ENCODE measurements at places on chromosomes 1 and 21.

DNA sequence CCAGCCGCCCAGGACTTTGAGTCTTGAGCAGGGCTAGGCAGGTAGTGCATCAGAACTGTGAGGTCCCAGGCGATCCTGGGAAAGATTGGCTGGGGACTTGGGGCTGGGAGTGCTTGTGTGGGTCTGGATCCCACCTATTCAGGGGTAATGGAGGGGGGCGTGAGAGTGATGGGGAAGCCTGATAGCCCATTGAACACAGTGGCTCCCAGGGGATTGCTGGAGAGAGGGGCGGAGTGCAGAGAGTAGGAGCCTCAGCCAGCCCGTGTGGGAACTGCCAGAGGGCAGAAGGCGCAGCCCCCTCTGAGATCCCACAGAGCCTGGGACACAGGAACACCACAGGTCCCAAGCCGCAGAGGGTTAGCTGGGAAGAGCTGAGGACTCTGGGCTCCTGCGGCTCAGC, 19.3 kb upstream of the PDZK1IP1 start:
- H3K4me1 ChIP-seq: no peaks in the 10 kb centered on the region
- DNase-seq: no peak
- H3K4me3 ChIP-seq: no peak overlapping the region
- no peak overlapping the region for H3K27ac ChIP-seq
- no peaks in the 10 kb centered on the region for H3K27me3 ChIP-seq

DNA sequence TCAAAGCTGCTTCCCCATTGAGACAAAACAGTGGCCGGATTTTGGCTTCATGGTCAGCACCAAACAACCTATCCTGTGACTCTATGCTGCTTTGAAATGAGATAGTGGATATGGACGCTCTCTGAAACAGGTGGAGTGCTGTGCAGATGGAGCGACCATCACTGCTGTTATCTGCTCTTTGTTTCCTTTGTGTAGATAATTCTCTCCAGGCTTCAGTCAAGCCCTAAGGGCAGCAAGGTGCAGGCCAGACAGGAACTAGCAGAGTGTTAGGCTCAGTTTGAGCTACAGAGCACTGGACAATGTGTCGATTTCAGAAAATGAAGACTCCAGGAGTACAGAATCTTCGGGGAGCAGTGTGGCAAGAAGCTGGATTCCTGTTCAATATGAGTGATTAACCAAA, 4.8 kb upstream of the IRF6 start:
- H3K27me3 ChIP-seq: no peaks in the 10 kb centered on the region
- no peaks in the 10 kb centered on the region for H3K36me3 ChIP-seq
- no peaks in the 10 kb centered on the region for H3K4me1 ChIP-seq
- H3K27ac ChIP-seq: no peak overlapping the region

DNA sequence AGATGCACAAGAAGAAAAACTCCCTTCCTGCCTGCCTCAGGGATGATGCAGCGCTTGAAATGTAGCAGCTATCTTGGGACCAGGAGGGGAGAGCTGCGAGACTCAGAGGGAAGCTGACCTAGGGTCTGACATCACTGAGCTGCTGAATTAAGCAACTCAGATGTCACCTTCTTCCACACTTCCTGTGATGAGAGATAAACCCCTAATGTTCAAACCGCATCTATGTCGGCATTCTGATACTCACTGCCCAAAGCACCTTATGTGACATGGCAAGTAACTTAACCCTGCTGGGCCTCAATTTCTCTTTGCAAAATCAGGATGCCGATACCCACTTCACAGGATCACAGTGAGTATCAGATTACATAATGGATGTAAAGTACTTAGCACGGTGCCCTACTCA, 9.1 kb upstream of the AK2 start:
- no peaks in the 10 kb centered on the region for H3K36me3 ChIP-seq
- no peaks in the 10 kb centered on the region for H3K27me3 ChIP-seq
- H3K4me1 ChIP-seq: no peaks in the 10 kb centered on the region
- H3K27ac ChIP-seq: no peak overlapping the region
- no peak for DNase-seq

DNA sequence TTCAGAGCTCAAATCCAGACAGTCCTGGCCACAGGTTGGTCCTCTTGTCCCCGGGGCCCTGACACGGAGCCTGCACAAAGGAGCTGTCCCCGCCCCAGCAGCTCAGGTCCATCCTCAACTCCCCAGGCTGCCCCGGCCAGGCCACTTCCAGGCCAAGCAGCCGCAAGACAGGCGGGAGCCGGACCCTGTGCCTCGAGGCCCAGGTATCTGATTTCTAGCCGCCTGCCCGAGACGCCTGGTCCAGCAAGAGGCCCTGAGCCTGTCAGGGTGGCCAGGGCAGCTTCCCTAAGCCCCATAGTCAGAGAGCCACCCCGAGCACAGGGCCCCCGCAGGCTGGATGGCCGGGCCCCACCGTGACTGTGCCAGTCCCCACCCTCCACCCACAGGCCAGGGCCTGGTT, 165.3 kb downstream of the PRDM16 start:
- no peak for DNase-seq
- H3K4me1 ChIP-seq: no peaks in the 10 kb centered on the region
- no peaks in the 10 kb centered on the region for H3K27me3 ChIP-seq
- no peak overlapping the region for H3K4me3 ChIP-seq
- no peak overlapping the region for H3K27ac ChIP-seq

GRCh38 chr1:87506147-87506546, 177.5 kb downstream of the LMO4 start:
- no peaks in the 10 kb centered on the region for H3K4me1 ChIP-seq
- no peak overlapping the region for H3K27ac ChIP-seq
- no peaks in the 10 kb centered on the region for H3K36me3 ChIP-seq
- H3K27me3 ChIP-seq: no peaks in the 10 kb centered on the region
- no peak overlapping the region for H3K4me3 ChIP-seq
- no peak for DNase-seq

DNA sequence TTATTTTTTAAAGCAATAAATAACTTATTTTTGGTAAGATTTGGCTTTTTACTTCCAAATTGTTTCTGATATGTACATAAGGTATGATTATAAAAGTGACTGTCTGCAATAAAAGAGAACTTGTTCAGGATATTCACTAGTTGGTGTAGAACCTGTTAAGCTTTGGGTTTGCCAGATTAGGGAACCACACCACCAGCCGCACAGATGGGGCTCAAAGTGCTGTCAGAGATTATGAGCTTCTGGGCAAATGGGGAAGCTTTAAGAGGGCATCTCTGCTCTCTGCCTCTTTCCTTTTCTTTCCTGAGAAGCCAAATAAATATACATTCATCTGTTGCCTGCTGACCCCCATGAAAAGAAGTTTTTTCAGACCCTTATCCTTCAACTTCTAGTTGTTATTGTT, 25.4 kb downstream of the IVNS1ABP start:
- H3K4me3 ChIP-seq: no peak overlapping the region
- DNase-seq: no peak
- peaks cover 3% of the 10 kb centered on the region for H3K36me3 ChIP-seq
- no peaks in the 10 kb centered on the region for H3K27me3 ChIP-seq
- H3K4me1 ChIP-seq: no peaks in the 10 kb centered on the region

- H3K36me3 ChIP-seq: no peaks in the 10 kb centered on the region
- H3K4me1 ChIP-seq: no peaks in the 10 kb centered on the region
- no peak overlapping the region for H3K4me3 ChIP-seq
- no peak for DNase-seq
- no peaks in the 10 kb centered on the region for H3K27me3 ChIP-seq
Observed at GRCh38 chr1:37391211-37392011, 83.0 kb upstream of the ZC3H12A start.

- no peak overlapping the region for H3K4me3 ChIP-seq
- no peaks in the 10 kb centered on the region for H3K36me3 ChIP-seq
- H3K27ac ChIP-seq: no peak overlapping the region
- DNase-seq: no peak
Observed at GRCh38 chr1:204931768-204932572, 61.3 kb downstream of the NFASC start.

DNA sequence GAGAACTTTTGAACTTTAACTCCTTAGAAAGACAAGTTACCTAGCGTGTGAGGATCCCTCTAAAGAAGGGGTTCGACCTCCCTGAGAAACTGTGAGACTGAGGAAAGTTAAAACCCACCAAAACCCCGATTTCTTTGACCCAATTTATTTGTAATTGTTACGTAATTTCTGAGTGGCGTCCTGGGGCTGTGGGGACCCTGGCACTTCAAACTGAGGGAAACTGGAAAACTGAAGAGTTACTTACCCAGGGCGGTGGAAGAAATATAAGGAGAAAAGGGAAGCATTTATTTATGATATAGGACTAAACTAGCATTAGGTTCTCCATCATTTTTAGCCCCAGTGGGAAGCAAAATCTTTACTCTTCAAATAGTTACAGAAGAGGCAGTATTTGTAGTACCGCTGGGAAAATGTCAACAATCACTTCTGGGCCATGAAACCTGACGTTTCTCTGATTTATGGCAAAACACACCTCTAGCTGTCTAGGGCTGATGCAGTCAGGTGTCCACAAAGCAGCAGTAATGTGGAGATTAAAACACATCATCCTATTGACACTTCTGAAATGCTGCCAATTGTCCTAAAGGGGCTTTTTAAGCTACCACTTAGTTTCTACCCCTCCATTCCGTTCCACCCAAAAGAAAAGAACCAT, 430 bp downstream of the S100B start:
- no peak overlapping the region for H3K4me3 ChIP-seq
- no peak overlapping the region for H3K27ac ChIP-seq
- H3K27me3 ChIP-seq: no peaks in the 10 kb centered on the region
- H3K36me3 ChIP-seq: no peaks in the 10 kb centered on the region
- no peak for DNase-seq
- peaks cover 2% of the 10 kb centered on the region for H3K4me1 ChIP-seq

DNA sequence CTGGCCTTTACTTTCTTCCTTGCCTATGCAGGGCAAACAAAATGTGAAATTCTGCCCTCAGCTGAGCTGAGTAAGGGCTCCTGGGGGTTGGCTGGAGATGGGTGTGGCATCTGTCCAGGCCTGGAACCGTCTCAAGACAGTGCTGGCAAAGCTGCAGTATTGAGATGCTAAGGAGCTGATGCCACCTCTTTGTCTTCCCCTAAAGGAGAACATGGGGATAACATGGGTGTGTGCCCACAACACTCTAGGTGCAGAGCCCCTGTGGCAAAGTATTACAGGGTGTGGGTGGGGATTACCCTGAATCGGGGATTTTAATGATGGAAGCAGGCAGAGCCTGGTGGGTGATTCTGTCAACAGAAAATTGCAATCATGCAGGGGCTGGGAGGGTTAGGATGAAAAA, 2.5 kb upstream of the ST3GAL3 start:
- no peak overlapping the region for H3K27ac ChIP-seq
- H3K27me3 ChIP-seq: no peaks in the 10 kb centered on the region
- no peaks in the 10 kb centered on the region for H3K36me3 ChIP-seq
- DNase-seq: peak; percentile 20

DNA sequence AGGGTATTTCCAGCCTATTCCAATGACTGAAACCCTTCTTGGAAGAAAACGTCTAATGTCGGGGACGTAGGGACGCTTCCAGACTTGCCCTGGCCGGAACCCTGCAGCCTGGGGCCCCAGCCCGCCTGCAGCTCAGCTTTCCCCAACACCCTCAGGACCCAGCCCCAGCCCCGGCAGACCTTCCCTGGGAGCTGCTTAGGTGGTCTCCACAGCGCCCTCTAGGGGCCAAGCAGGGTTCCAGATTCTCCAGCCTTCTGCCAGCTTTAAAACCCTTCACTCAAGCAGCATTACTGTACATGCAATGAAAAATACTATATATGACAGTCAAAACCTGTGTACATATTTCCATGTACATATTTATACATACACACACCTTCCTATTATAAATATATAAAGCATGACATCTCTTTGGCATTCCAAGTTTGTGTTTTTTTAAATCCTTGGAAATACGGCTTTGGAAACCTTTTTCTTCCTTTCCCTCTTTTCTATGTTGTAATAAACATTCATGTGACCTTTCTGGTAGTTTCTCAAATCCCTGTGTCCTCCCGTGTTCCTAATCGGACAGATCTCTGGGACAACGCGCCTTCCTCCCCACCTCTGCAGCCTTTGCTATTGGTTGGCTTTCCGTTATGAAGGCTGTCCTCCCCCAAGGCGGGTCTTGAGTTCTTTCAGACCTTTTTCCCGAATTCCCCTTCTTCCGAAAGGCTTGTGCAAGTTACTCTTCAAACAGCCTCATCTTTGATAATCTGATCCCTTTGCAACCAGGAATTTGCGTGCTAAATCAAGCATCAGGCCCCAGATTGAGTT, 60.3 kb downstream of the STUM start:
- no peaks in the 10 kb centered on the region for H3K27me3 ChIP-seq
- no peaks in the 10 kb centered on the region for H3K36me3 ChIP-seq
- H3K27ac ChIP-seq: no peak overlapping the region
- peaks cover 26% of the 10 kb centered on the region for H3K4me1 ChIP-seq

- no peak overlapping the region for H3K27ac ChIP-seq
- DNase-seq: no peak
- no peaks in the 10 kb centered on the region for H3K27me3 ChIP-seq
Observed at GRCh38 chr1:245641384-245641783, 486.6 kb downstream of the KIF26B start.

GRCh38 chr1:80731241-80731894, 1069.4 kb upstream of the ADGRL2 start:
- H3K27me3 ChIP-seq: no peaks in the 10 kb centered on the region
- DNase-seq: no peak
- no peaks in the 10 kb centered on the region for H3K4me1 ChIP-seq

DNA sequence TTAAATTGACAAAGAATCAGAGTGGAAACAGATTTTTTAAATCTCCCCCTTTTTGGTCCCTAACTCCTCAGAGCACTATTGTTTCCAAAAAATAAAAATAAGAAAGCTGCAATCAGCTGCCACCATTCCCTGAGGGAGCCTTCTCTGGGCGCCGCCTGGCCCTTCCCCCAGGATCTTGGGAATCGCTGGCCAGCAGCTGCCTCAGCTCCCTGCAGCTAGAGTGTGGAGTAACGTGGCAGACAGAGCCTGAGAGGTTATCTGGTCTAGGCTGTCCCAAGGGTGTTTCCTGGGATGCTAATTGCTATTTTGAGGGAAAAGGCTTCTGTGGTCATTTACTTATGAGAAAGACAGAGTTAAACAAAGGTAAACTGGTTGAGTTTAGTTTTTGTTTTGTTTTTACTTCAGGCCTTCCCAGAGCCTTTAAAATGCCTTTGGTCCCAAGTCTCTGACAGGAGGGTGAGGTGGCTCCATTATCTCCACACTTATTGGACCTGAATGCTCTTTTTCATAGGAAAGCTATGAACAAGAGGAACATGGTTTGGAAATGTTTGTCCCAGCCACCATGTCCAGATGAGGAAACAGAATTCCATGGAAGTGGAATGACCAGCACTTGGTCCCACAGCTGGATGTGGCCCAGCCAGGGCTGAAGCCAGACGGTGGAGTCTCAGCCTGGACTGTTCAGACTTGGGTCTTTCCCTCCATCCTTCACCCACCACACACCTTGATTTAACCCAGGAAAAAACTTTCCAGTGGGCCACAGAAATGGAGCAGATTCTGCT, 14.1 kb upstream of the KIAA1614 start:
- H3K27me3 ChIP-seq: no peaks in the 10 kb centered on the region
- no peak overlapping the region for H3K27ac ChIP-seq
- H3K4me1 ChIP-seq: no peaks in the 10 kb centered on the region
- DNase-seq: no peak

Measured in testis (tissue), 5 donors.